DMS153 (cell line): ENCODE measurements at places on chromosomes 5 and 9.

DNA sequence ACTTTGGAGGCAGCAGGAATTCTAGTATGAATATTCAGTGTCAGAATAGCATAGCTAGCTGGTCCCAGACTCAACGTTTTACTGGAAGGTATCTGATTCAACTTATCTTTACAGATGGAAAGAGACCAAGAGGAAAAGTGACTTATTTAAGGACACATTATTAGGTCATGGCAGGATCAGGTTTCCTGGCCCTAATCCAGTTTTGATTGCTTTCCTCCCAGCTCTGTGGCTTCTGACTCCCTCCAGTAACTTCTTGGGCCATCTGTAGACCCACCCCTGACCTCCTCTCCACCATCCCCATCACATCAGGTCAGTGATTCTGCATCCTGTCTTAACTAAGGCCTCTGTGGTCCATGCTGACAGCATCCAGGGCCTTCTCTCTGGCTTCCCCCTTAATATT is 38.4 kb downstream of the SH3TC2 start:
- no peak for DNase-seq

DNA sequence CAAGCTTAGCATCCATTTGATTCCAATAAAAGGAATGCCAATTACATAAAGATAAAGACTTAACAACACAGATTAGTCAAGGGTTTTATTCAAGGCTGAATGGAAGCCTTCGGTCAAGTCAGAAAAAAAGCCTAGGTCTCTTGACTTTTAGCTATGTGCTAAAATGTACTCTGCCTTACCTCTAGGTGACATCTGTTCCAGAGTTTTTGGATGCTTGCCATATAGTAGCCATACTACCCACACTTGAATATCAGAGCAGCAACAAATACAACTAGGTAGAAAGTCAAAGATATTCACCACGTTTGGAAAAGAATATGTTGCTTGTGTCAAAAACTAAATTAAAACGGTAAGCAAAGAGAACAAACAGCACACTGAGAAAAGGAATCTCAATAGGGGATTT is 484.7 kb downstream of the ELAVL2 start:
- no peak for DNase-seq

DNA sequence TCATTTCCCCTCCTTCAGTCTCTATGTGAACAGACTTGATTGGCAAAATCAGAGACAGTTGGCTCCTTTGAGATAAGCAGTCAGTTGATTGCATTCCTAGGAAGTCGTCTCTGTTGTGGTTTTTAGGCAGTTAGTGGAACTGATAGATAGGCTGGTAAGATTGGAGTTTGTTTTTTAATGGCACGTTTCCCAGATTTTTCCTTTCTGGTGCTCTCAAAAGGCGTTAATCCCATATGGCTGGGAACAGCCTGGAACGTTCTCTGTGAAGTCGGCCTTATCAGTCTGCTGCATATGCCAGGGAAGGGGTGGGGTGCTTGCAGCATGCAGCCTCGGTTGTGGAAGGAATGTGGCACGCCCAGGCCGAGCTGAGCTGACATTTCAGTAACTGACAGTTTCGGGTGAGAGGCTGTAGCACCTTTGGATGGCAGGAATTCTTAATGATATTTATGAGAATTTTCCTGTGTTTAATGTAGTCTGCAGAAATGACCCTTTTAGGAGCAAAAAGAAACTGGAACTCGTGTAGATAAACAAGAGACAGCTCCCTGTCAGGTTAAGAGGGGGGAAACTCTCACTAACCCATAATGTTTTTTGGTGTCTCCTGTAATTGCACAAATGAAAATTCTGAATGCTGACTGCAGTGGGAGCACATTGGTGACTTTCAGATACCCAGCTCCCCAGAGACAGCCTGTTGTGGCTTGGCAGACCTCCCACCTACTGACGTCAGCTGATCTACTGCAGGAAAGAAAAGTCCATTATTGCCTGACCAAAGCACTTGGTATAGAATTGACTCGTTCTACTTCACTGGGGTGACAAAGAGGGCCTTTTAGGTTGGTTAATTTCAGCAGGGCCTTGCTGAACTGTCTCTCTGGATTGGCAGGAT is 6.3 kb downstream of the SPTAN1 start:
- peak; percentile 87 for DNase-seq

DNA sequence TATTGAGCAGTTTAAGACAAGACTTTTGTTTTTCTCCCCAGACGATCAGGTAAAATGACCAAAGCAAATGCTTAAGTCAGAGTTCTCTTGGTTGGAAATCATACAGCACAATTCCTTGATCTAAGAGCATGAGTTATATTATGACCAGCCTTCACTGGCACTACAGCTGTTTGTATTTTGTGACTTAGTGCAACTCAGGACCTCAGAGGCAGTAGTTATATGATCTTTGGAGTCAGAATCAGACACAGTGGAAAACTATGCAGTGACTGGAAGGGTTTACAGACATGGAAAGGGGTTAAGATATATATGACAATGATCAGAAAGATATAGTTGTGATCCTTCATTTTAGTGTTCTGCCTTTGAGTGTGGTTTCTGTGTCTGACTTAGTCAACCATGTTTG is 24.3 kb downstream of the RAD23B start:
- DNase-seq: no peak

- DNase-seq: no peak
Measured at GRCh38 chr5:60196385-60197113, 303.0 kb upstream of the PDE4D start.

DNA sequence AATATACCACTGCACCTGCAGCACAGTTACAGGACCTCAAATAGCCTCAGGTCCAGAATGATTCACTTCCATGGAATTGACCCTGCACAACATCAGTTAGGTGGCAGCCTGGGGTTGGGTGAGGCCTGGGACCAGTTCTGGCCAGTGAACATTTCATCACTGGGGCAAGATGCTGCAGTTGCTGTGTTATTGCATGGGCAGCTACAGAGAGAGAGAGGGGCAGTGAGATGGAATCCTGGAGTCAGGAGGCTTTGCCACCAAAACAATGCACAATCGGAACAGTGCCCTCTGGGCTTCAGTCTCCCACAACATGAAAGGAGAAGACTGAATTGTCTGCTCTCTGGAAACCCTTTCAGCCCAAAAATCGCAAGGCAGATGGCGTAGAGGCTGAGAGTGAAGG is 51.8 kb downstream of the SH3TC2 start:
- no peak for DNase-seq

DNA sequence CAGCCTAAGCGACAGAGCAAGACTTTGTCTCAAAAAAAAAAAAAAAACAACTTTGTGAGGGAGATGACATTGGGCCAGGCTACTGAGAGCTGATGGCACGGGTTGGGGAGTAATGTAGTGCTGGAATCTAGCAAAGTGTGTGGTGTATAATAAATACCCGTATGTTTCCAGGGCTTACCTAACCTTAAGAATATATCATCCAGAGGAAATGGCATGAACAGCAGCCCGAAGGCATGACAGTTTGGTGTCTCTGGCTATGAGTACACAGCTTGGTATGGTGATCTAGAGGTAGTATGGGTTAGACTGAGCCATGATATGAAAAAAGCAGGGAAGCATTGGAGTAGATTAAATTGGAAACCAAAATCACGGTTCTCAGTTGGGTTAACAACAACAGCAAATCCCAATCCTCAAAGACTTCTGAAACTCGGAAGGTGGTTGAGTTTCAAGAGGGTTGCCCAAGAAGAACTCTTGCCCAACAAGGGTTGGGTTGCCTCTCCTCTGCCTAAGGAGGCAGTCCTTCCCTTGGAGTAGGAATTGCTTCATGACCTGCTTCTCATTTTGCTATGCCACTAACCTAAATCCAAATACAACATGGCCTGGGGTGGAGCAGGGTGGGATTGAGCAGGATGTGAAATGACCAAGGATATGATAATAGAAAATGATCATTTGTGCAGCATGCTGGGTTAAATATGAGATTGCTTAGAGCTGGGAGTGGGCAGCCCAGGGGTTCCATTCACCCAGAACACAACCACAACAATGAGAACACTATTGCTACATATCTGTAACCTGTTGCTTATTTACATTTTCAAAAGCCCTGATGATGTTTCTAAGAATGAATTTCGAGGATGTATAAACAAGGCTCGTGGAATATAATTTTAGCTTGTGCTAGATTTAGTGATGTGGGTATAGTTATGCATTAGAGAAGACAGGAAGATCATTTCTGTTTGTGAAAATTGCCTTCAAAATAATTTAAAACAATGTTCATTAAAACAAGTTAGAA is 64.6 kb upstream of the ZFR start:
- no peak for DNase-seq

GRCh38 chr9:105385381-105385985 is 62.4 kb upstream of the FSD1L start:
- DNase-seq: no peak

GRCh38 chr5:151648988-151649387 is 37.7 kb downstream of the SPARC start:
- DNase-seq: no peak

- no peak for DNase-seq
Measured at GRCh38 chr9:124415852-124416484, 726 bp upstream of the PSMB7 start.

DNA sequence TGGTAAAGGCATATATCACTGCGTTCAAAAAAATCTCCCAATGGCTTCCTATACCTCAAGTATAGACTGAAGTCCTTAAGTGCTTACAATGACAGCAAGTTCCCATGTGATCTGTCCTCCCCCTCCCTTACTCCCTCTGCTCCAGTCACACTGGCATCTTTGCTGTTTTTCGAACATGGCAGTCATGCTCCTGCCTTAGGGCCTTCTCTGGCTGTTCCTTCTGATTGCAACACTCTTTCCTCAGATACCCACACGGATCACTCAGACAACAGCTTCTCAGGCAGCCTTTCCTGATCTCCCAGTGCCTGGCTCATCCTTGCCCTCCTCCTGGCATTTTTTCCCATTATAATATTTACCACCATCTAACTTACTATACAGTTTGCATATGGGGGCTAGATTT is 232.8 kb downstream of the ARHGEF28 start:
- no peak for DNase-seq

- DNase-seq: no peak
Measured at GRCh38 chr9:130473566-130473965, 28.8 kb downstream of the ASS1 start.

DNA sequence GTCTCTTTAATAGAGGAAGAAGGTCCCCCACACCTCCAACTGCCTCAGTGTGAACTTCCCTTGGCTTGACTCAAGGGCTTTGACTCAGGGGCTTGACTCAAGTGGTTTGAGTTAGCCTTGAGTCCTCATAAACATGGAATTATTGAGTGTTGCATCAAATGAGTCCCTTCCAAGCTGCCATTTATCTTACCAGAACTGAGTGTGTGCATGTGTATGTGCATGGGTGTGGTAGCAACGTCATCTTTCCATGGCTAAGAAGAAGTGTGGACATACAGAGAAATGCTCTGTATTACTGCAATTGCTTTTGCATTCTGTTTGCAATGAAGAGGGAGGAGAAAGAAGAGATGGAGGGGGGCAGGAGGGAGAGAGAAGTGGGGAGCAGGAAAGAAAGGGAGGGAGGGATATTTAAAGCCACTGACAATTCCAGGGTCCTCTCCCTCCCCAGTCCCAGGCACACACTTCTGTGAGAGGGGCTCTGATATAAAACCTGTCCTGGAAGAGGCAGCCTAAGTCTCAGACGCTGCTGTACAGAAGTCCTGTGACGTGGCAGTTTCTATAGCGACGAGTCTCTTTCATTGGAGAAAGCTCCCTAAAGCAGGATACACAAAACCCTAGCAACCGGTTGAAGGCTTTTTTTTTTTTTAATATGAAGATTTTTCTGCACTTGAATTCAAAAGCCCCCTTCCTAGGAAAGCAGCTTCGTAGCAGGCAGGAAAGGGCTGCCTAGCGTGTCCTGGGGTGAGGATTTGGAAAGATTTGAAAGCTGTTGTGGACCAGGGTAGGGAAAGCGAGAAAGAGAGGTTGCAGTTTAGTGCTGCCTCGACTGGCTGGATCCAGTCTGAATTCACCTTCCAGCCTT is 93.3 kb upstream of the MAP1B start:
- DNase-seq: peak; percentile 60

DNA sequence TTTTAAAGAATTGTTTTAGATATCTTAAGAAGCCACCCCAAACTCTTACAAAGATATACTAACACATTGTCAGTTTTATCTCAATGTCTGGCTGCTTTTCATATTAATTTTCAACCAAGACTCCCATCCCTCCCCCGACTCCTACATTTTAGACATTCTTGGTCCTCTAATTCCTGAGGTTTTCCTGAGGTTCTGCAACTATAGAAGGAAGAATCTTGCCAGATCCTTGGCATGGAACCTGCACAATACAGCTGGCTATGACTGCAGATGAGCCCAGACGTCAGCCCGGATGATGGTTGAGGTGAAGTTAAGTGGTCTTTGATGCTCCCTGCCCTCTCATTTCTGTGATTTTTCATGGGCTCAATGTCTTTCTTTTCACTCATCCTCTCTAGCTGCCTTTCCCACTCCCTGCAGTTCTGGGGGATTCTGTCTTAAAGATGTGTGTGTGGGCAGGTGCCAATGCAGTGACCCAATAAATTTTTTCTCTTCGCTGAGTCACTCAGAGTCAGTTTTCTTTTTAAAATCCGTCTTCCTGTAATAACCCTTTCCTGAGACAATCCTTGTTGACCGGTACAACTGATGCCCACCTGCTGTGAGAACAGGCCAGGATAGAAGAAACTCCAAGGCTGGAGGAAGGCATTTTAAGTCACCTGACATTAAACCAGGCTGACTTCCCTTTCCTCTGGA is 237.8 kb upstream of the GAS1 start:
- DNase-seq: no peak

DNA sequence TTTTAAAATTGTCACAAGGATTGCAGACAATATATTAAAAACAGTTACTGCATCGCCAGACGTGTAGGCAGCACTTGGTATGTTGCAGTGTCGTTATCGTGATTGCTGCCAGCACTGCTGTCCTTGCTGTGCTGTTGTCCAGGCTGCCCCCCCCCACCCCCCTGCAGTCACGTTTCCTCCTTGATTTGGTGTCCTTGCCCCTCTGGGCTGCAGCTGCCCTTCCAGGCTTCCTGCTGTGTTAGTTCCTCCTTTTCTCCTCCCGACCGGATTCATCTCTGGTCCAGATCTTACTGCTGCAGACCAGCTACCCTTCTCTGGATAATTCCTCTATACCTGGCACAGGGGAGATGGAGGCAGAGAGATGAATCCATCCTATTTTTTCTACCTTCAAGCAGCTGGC is 298.9 kb downstream of the TRIM32 start:
- DNase-seq: no peak

- DNase-seq: no peak
Measured at GRCh38 chr5:141519605-141520565, 31.0 kb downstream of the PCDHGC5 start.

- no peak for DNase-seq
Measured at GRCh38 chr9:137756045-137756744, 121.4 kb upstream of the CACNA1B start.

DNA sequence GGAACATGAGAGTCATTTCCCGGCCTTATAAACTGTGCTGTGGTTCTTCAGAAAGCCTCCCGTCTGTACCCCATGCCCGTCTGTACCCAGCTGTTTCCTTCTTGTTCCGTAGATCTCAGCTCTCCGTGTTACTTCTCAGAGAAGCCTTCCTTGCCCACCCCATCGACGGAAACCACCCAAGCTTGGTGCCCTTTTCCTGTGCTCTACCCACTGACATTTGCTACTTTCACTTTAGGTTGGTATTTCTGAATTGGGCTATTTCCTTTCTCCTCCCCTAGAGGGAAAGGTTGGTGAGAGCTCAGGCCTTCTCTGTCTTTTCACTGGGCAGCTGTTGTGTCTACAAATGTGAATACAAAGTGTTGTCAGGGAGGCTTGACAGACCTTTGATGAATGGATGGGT is 764.5 kb upstream of the ADAMTS16 start:
- no peak for DNase-seq

GRCh38 chr9:84898188-84898587 is 228.7 kb downstream of the NTRK2 start:
- DNase-seq: peak; percentile 4

GRCh38 chr5:139837711-139838380 is 42.2 kb downstream of the PSD2 start:
- DNase-seq: no peak
